Fibroblast of lung (primary cell): ENCODE measurements at places on chromosomes 2 and 18. TPM values are rescaled to one million over a fixed set of nuclear protein-coding genes. Genes with fewer than 3 reads are reported as not detected.

- no peak overlapping the region for H3K4me3 ChIP-seq
- H3K27me3 ChIP-seq = no peaks in the 10 kb centered on the region
- H3K36me3 ChIP-seq = no peaks in the 10 kb centered on the region
Measured at GRCh38 chr2:176747506-176747905, 465.1 kb upstream of the HNRNPA3 start.

DNA sequence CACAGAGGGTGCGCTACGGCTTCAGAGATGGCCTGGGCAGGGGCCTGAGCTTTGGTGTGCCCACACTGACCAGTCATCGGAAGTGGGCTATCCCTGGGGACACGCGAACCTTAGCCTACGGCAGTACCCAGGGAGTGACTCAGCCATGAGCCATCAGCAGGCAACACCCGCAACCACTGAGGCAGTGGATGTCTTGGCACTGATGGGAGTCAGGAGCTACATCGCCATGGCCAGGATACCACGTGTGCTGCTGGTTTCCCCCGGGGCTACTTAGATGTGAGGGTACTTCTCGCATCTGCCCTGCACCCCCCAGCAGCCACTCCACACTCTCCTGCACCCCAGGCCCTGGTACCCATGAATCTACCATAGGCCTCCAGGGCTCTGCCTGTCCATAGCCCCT lies 12.8 kb upstream of the HPCAL1 start:
- peaks cover 5% of the 10 kb centered on the region for H3K4me1 ChIP-seq
- H3K27me3 ChIP-seq = no peaks in the 10 kb centered on the region
- peak; percentile 80 for DNase-seq
- H3K4me3 ChIP-seq = no peak overlapping the region

GRCh38 chr2:54758951-54759350 lies 35.5 kb downstream of the EML6 start:
- H3K27me3 ChIP-seq = no peaks in the 10 kb centered on the region
- no peaks in the 10 kb centered on the region for H3K36me3 ChIP-seq
- no peaks in the 10 kb centered on the region for H3K4me1 ChIP-seq
- H3K27ac ChIP-seq = no peak overlapping the region
- DNase-seq = no peak

DNA sequence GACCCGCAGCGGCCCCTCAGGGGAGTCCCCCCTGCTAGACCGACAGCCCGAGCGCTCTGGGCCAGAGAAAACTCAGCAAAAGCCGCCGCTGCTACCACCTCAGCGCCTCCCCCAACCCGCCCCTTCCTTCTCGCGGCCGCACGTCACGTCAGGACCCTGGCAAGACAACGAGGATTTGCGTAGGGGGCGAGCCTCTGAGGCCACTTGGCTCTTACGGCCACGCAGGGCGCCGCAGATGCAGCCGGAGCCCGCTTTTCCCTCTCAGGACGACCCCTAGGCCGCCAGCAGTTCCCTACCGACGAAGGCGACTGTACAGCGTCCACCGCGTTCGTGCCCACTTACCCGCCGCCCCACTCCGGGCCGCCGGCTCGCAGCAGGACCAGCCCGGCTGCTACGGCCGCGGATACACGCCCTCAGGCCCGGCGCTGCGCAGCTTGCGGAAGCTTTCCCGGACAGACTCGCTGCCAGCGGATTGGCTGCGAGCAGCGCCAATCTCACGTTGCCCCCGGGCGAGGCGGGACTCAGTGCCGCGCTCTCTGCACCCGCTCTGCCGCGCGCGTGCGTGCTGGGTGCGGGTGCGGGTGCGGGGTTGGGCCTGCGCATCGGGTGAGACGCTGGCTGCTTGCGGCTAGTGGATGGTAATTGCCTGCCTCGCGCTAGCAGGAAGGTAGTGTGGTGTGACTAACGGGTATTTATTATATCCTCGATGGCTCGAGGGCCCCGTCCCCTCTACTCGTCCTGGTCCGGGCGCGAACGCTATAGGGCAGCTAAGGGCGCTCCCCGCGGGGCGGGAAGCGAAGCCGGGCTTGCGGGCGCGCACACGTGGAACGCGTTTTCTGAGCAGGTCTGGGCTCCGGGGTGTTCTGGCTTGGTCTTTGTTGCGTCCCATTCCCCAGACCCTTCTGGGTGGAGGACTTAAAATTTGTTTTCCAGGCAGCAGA lies at the start of the genes ORMDL1 and PMS1:
TSS of gene ORMDL1 (minus strand) at position 413 of the 941 bp plus-strand sequence. CDS start 1,744 bp downstream, outside the sequence.
TSS of gene PMS1 (plus strand) at position 524 of the 941 bp plus-strand sequence. CDS start 7,360 bp downstream, outside the sequence.
- DNase-seq = peak; percentile 96
- H3K4me1 ChIP-seq = no peaks in the 10 kb centered on the region
- no peaks in the 10 kb centered on the region for H3K27me3 ChIP-seq

- H3K4me3 ChIP-seq = no peak overlapping the region
- H3K27ac ChIP-seq = no peak overlapping the region
- no peak for DNase-seq
- H3K27me3 ChIP-seq = no peaks in the 10 kb centered on the region
Measured at GRCh38 chr2:42137125-42137841, 31.9 kb upstream of the EML4 start.

DNA sequence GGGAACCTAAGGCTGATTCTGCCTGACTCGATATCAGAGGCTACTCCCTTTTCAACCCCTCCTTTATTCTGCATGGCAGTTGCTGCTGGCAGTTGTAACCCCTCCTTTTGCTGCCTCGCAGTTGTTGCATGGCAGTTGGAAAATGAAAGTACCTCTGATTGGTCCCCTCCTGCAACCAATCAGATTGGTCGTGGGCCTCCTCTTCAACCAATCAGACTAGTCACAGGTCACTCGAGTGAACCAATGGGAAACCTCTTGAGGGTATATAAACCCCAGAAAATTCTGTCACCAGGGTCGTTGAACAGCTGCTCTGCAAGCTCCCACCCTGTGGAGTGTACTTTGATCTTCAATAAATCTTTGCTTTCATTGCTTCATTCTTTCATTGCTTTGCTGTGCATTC lies 294.3 kb upstream of the SLC8A1 start:
- H3K4me1 ChIP-seq = no peaks in the 10 kb centered on the region
- no peak for DNase-seq
- H3K4me3 ChIP-seq = no peak overlapping the region
- H3K36me3 ChIP-seq = no peaks in the 10 kb centered on the region
- no peak overlapping the region for H3K27ac ChIP-seq
- no peaks in the 10 kb centered on the region for H3K27me3 ChIP-seq

DNA sequence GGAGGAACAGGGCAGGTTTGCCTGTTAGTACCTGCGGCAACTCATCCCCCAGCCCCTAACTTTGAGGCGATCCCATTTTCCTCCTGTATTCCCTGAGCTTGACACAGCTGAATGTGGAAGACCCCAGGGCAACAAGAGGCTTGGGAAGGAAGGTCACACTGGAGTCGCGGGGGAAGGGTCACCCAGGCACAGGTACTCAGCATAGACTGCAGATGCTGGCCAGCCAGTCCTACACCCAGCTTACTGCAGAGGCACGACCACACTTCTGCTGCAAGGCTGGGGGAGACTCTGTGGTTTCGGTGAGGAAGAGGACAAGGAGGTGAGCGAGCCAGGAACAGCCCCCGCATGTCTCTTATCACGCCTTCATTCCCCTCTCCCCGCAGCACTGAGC lies 91.5 kb downstream of the MALT1 start:
- DNase-seq = no peak
- H3K27me3 ChIP-seq = peaks cover 5% of the 10 kb centered on the region
- no peak overlapping the region for H3K27ac ChIP-seq

- no peaks in the 10 kb centered on the region for H3K36me3 ChIP-seq
- H3K4me3 ChIP-seq = no peak overlapping the region
- no peaks in the 10 kb centered on the region for H3K27me3 ChIP-seq
- no peak overlapping the region for H3K27ac ChIP-seq
- H3K4me1 ChIP-seq = no peaks in the 10 kb centered on the region
Measured at GRCh38 chr18:78927616-78928015, 52.0 kb upstream of the SALL3 start.

GRCh38 chr2:61125798-61126197 lies 36.2 kb upstream of the C2orf74 start:
- no peak overlapping the region for H3K4me3 ChIP-seq
- no peaks in the 10 kb centered on the region for H3K27me3 ChIP-seq
- H3K36me3 ChIP-seq = no peaks in the 10 kb centered on the region
- no peaks in the 10 kb centered on the region for H3K4me1 ChIP-seq

PROKR1 gene
- total RNA-seq = not detected in 2 replicates

HOXD12 gene
- not detected in 2 replicates for total RNA-seq

PMAIP1 gene
- total RNA-seq = 29.8 and 34.7 TPM in 2 replicates

FEV gene
- not detected in 2 replicates for total RNA-seq

CYRIA gene
- 7.4 and 10.2 TPM in 2 replicates for total RNA-seq
